ENCODE measurements at places on chromosomes 2 and 18.
A peak's percentile ranks its signal among the peaks of the same experiment; 100 is the strongest.

DNA sequence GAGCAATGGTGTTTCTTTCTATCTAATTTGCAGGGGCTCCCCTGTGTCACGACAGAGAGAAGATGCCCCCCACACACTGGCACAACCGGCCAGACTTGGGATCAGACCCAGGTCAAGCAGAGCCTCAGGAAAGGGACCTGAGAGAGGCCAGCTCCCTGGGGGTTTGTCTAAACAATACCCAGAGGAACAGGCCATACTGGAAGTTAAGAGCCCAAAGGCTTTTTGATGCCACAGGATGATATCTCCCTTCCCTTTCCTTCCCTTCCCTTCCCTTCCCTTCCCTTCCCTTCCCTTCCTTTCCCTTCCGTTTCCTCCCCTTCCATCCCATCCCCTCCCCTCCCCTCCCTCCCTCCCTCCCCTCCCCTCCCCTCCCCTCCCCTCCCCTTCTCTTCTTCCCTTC lies 139.2 kb downstream of the ARL4C start:
- no peak for DNase-seq

DNA sequence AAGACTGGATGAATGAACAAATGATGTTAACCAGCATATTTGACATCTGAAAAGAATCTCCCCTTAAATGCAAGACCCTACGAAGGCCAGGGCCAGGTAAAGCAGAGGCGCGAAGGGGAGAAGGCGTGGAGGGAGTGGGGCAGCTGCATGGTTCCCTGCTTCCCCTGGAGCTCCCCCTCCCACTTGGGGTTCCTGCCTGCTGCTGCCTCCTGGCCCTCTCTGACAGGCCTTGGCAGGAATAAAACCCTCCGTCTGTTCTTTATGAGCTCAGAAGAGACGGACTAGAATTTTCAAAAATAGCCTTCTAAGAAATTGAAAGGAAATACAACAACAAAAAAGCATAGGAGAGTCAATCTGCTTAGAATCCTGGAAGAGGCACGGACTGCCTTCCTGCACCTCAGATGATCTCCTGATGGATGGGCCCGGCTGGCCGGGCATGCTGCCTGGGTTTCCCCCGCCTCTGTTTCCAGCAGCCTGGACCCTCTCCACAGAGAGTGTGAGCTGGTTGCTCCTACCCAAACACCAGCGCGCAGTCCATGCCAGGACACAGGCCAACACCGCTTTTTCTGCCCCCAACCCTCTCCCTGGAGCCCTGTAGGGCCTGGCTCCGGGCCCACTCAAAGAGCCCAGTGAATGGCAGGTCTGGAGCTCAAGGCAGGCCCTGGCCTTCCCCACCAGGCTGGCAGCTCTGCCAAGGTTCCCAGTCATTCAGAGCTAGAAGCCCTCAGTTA lies 23.9 kb downstream of the CFAP65 start:
- no peak for DNase-seq

DNA sequence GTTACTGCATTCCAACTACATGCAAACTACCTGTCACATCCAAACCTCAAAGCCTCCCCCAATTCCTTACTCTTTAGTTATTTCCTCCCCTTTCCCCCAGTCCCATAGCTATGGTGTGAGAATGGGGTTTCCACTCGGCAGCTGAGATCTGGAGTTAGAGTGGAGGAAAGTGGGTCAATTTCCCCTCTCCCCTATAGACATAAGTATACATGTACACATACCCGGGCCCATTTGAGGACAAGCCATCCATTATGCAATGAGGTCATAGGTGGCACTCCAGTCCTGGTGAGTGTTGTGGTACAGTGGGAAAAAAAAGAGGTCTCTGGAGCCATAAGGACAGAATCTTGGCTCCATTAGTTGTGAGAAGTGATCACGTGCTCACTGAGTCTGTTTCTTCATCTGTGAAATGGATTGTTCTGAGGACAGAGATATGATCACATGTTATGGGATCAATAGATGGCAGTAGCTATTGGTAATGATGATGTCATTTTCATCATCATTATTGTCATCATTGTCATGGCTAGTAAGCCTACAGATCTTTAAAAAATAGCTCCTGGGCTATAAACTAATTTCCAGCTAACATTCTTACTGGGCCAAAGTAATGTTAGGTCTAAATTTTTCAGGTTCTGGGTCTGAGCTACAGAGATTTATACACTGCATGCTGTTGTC lies 119.0 kb downstream of the BCL2L11 start:
- DNase-seq: no peak

DNA sequence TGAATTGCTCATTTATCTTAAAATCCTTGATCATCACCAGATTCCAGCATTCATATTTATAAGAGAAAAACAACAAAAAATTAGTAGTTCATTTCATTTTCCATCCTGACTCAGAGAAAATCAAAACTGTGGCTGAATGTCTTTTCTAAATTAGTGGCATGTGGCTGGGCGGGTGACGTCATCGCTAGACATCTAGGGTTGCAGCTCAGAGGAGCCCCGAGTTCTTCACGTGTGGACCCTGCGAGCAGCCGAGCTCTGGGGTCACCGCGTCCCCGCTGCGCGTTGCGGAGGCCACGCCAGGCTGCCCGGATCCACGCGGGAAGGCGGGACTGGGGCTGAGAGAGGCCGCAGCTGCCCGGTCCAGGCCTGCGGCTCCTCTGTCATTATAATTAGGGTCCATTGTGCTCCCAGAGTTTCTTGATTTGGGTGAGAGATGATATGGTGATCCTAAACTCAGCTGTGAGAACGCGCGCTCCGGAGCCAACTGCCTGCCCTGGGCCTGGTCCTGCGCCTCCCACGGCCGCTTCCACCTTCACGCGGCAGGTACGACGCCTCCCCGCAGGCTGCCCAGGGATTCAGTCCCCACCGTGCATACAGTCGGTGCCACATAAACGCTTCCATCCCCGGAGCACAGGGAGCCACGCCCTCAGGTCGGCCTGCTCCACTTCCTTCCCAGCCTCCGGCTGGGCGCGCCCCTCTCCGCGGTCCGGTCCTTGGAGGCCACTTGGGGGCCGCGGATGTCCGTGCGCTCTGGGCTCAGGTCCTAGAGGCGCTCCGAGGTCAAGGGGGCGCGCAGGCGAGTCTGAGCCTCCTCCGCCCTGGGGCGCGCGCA lies 56.5 kb downstream of the TMEM18 start:
- no peak for DNase-seq

GRCh38 chr2:65576861-65577601 lies 144.6 kb upstream of the SPRED2 start:
- peak; percentile 97 for DNase-seq
